Cortex of kidney (tissue), 1 donor: ENCODE measurements at places on chromosomes 7 and 10.

DNA sequence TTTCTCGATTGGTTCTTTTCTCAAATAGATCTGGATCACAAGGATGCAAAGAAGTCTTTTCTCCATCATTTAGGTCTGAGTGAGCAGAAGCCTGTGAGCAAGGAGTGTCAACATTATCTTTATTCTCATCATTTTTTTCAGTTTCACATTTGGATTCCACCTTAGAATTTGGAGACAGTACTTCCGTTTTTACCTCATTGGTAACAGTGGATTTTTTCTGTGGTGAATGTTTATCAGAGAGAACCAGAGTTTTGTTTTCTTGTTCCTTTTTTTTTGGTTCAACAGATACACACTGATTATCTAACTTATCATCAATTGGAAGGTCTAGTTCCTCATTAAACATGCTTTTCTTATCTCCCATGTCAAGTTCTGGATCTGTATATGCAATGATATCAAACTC lies 151.3 kb downstream of the GALNT11 start:
- DNase-seq = no peak

DNA sequence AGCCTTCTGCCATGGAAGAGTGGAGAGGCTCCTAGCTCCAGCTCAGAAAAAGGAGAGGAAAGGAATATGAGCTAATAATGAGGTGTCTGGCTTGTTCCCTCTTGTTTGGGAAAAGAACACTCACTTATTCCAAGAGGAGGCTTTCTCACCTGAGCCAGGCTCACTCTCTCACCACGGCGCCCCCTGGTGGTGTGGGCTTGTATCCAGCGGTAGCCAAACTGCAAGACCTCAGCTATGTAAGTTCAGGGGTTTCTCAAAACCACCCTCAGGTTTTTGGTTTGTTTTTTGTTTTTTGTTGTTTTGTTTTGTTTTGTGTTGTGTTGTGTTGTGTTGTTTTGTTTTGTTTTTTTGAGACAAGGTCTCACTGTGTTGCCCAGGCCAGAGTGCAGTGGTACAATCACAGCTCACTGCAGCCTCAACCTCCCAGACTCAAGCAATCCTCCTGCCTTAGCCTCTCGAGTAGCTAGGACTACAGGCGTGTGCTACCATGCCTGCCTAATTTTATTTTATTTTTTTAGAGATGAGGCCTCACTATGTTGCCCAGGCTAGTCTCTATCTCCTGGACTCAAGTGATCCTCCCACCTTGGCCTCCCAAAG lies 124.0 kb downstream of the TMEM130 start:
- no peak for DNase-seq

GRCh38 chr7:145520284-145520683 lies 596.3 kb upstream of the CNTNAP2 start:
- DNase-seq = no peak

DNA sequence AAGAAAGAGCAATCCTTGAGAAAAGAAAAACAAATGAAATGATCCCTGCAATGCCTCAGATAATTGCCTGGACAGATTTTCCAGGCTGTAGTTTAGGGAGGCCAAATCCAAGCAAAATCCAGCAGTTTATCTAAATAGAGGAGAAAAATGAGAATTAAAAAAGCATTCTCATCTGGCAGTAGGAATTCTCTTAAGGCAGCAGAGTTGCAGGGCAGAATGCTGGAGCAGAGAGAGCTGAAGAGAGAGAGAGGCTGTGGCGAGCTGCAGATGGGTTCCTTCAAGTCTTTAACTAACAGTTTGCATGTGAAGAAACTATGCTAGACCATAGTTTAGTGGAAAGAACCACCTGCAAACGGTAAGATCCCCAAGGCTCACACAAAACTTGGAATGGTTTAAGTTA lies 6.0 kb upstream of the LIPA start:
- no peak for DNase-seq

DNA sequence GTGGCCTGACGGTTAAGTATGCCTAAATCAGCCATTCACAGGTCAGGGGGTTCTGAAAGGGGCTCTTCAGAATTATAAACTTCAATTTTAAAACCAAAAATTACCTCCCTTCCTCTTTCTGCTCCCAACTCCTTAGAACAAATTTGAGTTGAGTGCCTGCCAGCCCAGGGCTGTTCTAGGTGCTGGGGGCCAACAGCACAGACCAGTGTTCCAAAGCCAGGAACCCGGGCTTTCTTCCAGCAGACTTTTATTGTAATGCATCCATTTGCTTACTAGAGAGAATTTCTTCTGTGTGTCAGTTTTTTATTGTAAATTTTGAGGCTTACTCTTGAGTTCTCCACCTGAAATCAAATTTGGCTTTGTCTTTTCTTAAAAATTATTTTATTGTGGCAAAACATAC lies 238.5 kb downstream of the CACNB2 start:
- DNase-seq = no peak

DNA sequence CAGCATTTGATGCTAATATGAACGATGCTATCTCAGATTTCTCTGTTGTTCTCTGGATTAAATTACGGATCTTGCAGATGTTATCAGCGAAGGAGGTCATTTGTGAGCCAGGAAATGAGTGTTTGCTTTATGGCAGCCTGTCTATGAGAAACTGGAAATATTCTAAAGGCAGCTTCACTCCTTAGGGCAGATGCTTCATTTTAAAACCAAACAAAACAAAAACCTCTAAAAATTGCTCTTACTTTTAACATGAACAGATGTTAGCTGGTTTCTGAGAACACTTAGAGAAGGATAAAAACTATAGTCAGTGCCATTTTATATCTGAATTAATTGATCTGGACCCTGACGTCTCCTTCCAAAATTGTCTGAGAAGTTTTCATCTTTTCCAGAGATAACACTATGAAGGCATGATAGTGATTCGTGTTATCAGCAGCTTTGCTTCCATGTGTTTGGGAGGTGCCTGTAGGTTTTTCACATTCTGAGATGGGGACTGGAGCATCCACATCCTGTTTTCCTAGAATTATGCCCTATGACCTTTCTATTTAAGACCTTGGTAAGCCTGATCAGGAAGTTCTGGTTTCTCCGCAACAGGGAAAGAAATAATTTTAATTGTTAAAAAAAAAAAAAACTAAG lies 53.1 kb downstream of the CPED1 start:
- DNase-seq = no peak

DNA sequence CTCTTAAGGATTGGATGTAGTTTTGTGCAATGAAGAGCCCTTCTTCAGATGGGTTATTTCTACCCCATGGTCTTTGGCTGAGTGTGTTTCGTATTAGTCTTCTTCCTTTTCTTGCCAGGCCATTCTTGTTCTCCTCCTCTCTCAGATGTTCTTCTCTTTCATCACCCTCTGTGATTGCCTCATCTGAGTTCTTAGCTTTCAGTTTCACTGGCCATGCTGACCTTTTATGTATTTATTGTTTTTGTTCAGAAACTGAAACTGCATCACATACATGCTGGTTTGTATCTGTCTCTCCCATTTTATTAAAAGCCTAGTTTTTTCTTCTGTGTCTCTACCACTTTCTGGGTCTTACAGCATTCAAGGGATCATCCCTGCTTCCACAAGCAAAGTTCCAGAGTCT lies 21.7 kb upstream of the PCGF5 start:
- DNase-seq = no peak

DNA sequence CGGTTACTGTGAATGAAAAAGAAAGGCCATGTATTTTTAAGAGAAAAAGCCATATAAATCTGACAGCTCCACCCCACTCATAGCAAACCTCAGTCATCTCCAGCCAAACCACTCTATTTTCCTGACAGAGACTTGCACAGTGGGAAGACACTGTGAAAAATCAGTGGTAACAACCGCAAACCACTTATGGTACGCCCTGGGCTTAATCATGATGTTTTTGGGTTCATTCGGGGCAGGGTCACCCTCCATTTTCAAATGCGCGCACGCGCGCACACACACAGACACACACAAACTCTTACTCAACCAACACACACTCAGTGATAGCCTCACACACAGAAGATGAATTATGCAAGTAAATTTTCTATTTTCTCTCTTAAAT lies 82.1 kb upstream of the HPS1 start:
- DNase-seq = no peak

GRCh38 chr10:130301021-130301892 lies 165.1 kb downstream of the GLRX3 start:
- DNase-seq = no peak

DNA sequence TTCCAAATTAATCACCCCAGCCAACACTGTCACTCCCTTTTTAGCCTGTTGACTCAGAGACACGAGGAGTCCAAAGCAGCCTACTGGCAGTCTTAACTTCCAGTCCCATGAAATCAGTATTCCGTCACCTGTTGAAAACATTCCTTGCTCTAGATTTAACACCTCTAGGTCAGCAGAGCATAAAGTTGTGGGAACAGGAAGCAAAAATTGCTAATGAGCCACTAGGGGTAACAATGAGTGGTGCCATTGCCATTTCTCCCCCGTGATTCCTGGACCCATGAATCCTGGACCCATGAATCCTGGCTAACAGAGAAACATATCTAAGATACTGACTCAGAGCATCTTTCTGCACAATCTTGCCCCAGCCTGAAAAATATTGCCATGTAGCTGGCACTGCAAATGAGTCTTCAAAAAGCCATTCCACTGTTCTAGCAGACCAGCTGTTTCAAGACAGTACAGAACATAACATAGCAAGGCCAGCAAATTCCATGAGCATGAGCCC lies 252.7 kb upstream of the PTER start:
- no peak for DNase-seq

GRCh38 chr7:156781972-156782371 lies 111.0 kb downstream of the LMBR1 start:
- DNase-seq = no peak

GRCh38 chr7:128206747-128207500 lies 34.2 kb upstream of the LEP start:
- DNase-seq = no peak

- DNase-seq = no peak
These were observed 144.5 kb downstream of the PPP1R3A start for GRCh38 chr7:113774182-113774807.

DNA sequence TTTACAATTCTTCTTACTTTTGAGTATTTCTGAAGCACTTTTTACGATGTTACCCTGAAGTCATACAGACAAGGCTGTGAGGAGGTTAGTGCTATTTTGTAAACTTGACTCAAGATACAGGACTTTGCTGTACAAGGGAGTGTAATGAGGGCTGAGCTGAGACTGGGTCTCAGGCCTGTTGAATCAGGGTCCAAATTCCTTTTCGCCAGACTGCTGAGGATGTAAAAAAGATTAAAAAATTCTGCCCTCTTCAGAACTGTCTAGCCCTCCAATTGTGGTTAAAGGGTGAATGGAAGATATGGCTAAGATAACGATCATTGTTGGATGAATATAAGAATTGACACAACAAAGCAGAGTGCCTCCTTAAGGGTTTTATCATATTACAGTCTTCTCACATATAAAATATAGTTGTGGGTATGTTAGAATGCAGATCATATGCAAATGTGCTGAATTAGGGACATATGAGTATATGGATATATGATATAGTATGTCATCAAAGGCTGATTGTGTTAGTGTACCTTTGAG lies 165.4 kb downstream of the SUGCT start:
- no peak for DNase-seq

- no peak for DNase-seq
These were observed 188.8 kb upstream of the POT1 start for GRCh38 chr7:125118444-125118843.

- DNase-seq = no peak
These were observed 13.3 kb upstream of the C10orf53 start for GRCh38 chr10:49666054-49666615.

- no peak for DNase-seq
These were observed 77.8 kb downstream of the TCF7L2 start for GRCh38 chr10:113027574-113028455.

DNA sequence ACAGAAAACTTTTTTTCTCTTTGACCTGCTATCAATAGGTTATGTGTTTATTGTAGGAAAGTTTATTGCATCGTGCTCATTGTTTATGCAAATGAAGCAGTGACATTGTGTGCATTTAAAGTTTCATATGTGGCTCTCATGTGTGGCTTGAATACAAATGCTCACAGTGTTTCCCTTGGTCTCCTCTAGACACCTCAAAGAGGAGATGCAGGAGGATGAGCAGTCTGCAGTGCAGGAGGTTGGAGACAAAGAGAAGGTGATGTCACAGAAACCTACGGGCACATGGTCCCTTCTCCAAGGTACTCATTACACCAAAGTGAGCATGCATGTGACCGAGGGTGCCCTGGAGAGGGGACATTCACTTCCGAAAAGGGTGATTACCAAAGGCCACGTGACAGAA lies 430.2 kb downstream of the INHBA start:
- no peak for DNase-seq

GRCh38 chr10:90859321-90859751 lies 1.5 kb upstream of the HTR7 start:
- no peak for DNase-seq

GRCh38 chr10:75407713-75408508 lies 6.3 kb upstream of the ZNF503 start:
- no peak for DNase-seq

DNA sequence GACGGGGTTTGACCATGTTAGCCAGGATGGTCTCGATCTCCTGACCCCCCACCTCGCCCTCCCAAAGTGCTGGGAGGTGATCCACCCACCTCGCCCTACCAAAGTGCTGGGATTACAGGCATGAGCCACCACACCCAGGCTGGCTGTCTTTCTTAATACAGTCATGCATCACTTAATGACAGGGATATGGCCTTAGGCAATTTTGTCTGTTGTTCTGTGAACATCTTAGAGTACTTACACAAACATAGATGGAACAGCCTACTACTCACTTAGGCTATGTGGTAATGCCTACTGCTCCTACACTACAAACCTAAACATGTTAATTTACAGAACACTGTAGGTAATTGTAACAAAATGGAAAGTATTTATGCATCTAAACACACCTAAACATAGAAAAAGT lies 106.6 kb upstream of the KCNMA1 start:
- no peak for DNase-seq
